ENCODE measurements at places on chromosomes 4 and X. TPM values are rescaled to one million over a fixed set of nuclear protein-coding genes. Genes with fewer than 3 reads are reported as not detected.

DNA sequence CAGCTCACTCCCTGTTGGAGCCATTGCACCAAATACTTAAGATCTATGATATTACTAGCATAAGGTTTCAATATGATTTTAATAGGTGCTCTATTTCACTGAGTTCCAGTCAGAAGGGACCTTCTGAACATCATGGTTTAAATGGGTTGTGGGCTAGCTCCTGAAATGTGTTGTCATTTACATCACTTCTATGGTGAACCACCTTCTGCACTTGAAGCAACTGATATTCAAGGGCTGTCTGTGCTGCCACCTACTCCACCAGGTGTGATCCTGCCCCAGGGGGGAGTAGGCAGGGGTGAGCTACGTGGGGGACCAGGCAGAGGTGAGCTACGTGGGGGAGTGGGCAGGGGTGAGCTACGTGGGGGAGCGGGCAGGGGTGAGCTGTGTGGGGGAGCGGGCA lies 35.2 kb downstream of the RNF175 start:
- DNase-seq = no peak

TADA2B gene
- 4.6 TPM for polyA plus RNA-seq

- no peak for DNase-seq
Measured at GRCh38 chr4:8220661-8221450, 21.8 kb downstream of the SH3TC1 start.

GRCh38 chrX:27860337-27860736 lies 52.5 kb downstream of the MAGEB10 start:
- DNase-seq = no peak

- DNase-seq = no peak
Measured at GRCh38 chr4:155921597-155921996, 18.1 kb downstream of the TDO2 start.

GRCh38 chr4:2172161-2172560 lies 69.8 kb downstream of the HAUS3 start:
- no peak for DNase-seq

FGF2 gene
- 0.06 TPM for polyA plus RNA-seq

DNA sequence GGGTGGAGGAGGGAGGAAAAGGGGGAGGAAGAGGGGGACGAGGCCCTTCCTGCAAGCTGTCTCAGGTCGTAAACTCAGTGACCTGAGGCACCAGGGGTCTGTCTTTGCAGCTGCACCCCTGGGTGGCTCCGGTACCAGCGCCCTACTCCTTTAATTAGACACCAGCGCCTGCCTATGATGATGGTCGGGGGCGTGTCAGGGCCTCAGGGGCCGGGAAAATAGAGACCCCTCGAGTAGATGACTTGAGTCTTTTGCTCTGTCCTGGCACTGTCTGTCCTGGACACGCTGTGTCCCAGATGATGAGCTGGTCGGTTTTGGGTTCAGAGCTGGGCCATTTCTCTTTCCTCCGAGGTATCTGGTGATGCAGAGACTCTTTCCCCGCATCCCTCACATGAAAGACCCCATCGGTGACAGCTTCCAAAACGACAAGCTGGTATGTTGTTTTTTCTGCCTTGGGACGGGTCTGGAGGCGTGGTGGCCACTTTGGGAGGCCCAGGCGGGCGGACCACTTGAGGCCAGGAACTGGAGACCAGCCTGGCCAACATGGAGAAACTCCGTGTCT lies 11.2 kb downstream of the SLC25A6 start:
- no peak for DNase-seq

GRCh38 chr4:2935762-2936743 lies 27.2 kb downstream of the NOP14 start:
- DNase-seq = no peak

DNA sequence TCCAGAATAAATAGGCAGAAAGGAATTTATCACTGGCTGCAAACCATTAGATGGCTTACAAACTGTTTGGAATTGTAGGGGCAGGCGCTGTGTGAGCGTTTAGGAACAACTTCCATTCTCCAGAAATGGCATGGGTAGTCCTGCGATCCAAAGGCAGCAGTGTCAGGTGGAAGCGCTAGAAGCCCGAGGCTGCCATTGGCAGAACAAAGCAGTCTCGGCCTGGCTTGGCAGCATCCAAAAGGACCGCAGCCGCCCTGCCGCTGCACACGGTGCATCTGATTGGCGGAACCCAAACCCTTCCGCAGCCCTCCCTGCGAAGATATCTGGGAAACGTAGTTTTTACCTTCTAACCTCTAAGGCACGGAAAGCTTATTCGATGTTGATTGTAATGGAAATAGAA lies 23.6 kb upstream of the YTHDC1 start:
- DNase-seq = peak; percentile 50

DNA sequence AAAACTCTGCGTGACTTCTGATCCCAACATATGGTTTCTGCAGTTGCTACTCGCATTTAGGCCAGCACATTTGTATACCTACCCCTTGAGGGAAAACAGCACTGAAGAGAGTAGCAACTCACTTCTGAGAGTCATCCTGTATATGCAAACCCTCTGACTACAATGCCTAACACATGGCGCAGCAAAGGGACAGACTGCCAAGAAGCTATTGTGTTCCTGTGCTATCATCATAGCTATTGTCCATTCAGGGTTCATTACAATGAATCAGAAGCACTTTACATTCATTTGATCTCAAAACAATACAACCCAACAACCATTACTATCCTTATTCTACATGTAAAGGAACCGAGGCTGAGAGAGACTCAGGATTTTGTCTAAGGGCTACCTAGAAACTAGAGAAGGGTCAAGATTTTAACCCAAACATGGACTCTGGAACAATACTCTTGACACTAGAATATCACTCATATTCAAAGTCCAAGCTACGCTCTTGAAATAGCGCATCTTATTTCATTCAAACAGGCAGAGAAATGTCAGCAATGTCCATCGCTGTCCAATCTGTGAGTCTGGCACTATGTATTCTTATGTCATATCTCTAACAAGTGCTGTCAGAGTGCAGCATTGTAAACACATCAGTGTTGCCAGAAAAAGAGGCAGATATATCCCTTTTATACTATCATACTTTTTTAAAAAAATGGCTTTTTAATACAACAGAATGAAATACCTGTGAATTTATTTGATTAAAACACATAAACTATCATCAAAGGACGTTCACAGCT lies 173.6 kb downstream of the CORIN start:
- DNase-seq = no peak

- DNase-seq = no peak
Measured at GRCh38 chr4:100420571-100420970, 97.3 kb downstream of the EMCN start.

OTUD5 gene
- 53.2 TPM for polyA plus RNA-seq

GRCh38 chrX:81202943-81203342 lies 1.0 kb downstream of the SH3BGRL start:
- DNase-seq = no peak

SH3D19 gene
- polyA plus RNA-seq = 3.7 TPM
